Inflammatory macrophage treated with lipopolysaccharide for 4 hours (primary cell): ENCODE measurements at places on chromosomes 12 and 14.
A peak's percentile ranks its signal among the peaks of the same experiment; 100 is the strongest.

DNA sequence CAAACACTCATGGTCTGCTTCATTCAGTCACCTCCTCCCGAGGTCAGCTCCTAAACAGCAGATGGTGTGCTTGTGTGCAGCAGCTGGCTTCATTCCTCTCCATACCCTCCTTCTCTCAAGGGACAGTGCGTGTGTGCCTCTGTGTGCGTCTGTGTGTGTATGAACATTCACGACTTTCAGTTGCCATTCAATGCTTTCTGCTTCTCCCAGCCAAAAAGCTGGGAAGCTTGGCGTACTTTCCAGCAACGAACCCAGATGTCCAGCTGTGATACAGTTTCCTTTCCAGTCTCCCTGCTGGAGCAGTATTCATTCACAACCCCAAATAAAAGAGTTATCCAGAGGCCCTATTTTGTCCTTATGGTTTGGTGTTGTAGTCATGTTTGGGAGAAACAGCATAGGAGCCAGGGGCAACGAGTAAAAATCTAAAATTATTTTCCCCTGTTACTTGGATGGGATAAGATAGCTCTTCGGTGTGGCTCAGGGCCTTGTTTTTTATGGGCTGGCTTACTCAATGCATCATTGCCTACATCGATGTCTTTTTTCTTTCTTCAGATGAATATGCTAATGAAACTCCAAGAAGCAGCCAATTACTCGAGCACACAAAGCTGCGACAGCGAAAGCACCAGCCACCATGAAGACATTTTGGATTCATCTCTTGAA is 379.3 kb downstream of the NAV3 start:
- no peak for DNase-seq

DNA sequence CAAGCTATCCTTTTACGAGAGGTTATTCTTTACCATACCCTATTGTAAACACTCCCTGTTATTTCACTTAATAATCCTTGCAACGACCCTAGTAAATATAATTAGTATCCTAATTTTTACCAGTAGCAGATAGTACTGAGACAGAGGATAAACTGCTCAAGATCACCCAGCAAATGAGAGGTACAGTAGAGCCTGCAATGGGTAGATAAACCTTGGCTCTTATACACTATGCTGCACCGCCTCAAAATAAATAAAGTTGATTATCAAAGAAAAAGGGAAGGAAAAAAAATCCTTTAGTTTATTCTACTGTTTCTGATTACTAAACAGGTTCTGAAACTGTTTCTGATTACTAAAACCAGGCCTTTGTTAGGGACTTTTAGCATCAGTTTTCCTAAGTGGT is 22.5 kb downstream of the YBX3 start:
- DNase-seq = no peak

DNA sequence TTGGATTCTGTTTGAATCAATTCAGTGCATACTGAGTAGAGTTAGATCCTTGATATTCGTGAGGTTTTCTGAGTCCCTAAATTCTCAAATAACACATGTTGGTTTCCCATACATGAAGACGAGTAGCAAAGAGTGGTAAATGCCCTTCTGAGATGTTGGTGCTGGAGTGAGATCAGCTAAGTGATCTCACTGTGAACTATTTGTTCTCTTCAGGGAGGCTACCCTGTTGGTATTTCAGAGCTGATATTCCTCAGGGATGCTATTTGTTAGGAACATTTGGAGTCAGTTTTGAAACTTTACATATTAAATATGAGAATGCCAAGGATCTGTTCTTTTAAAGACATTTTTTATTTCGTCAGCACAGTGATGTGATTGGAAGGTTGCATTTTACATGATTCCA is 54.7 kb downstream of the SUSD6 start:
- no peak for DNase-seq

DNA sequence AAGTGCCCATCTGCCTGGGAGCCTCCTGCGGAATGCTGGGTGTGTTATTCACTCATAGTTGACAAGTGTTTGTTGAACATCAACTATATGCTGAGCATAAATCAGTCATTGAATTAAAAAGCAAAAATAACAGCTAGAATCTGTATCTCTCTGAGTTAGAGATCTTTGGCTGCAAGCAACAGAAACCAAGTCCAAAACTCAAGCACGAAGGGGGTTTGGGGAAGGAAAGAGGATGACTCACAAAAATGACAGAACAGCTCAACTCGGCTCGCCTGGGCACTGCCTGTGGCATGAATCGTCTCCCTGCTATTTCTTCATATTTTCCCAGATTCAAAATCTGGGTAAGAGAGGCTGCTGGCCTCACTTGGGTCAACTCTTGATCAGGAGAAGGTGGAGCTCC is 72.6 kb upstream of the NCOR2 start:
- DNase-seq = peak; percentile 89

DNA sequence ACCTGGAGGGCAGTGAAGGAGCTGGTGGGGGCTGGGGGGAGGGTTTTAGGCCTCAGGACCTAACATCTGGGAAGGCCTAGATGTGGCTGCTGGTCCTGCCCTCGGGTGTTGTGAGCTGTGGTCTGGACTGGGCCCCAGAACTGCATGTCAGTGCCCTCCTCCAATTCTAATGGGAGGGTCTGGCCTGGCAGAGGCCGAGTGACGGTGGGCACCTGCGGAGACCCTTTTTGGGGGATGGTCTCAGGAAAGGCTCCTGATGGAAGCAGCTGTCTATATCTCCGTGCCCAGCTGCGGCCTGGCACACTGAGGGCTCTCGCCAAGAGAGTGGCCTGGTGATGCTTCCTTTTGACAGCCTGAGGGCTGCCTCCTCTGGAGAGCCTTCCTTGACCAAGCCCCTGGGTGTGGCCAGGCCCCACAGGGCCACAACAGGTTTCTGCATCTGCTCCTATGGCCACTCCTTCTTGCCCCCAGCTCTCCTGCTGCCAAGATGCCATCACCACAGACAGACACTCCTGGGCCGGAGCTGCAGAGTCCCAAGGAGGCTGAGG is 5.3 kb downstream of the EXOC3L4 start:
- DNase-seq = no peak

- peak; percentile 49 for DNase-seq
Observed at GRCh38 chr14:71452987-71453386, 479.2 kb upstream of the RGS6 start.

DNA sequence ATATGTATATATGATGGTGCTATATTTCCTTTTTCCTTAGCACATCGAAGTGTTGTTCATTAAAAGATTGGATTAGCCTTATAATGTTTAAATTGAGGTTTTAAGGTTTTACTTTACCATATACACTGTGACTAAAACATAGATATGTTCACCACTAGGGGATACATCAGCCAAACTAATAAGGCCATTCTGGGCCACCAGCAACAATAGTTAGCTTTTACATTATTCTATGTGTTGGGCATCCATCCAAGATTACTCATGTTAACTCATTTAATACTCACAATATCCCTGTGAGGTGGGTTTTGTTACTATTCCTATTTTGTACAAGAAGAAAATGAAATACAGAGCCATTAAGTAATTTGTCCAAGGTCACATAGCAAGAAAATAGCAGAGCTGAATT is 202.6 kb upstream of the AVPR1A start:
- no peak for DNase-seq

DNA sequence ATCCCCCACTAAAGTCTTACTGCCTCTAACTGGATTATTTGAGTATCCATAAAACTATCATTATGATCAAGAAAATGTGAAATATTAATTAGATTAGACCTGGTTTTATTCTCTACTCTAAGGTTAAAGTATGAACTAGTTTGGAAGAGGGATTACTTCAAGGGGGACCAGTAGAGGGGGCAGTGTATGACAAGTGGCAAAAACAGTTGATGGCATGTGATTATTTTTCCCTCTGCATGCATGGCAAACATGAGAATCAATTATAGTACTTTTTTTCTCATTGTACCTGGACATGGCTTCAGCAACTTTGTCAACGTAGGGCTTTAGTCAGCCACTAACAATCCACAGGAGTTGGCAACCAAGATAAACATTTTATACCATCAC is 145.0 kb upstream of the SLC38A2 start:
- no peak for DNase-seq

DNA sequence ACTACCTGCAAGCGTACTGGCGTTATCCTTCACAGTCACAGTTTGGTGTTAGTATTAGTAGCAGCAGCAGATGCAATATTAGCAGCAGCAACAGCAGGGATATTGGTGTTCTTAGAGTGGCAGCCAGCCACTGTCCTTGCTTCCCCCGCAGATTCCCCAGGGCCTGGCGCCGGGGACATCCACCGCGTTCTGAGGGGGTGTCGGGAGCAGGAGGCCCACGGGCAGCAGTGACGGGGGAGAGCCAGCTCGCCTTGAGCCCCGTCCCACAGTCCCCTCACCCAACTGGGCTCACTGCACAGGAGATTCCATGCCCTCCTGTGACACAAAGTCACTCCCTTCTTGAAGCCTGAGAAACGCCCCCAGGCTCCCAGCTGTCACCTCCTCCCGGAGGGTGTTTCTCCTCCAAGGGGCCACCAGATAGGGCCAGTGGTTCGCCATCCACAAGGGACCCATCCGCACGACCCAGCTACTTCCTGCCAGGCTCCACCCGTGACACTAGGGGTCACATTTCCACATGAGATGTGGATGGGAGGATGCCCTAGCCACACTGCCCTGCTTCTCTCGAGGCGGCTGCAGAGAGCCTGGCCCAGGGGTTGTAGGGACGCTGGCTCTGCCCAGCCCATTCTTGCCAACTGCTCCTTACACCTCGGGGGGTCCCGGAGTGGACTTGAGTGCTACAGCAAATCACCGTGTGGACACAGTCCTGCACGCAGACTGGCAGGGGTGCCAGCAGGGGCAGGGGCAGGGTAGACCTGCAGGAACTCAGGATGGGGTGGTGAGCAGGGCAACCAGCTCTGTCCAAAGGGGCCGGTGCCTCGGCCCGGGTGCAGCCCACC is 123.1 kb downstream of the PIWIL1 start:
- no peak for DNase-seq

DNA sequence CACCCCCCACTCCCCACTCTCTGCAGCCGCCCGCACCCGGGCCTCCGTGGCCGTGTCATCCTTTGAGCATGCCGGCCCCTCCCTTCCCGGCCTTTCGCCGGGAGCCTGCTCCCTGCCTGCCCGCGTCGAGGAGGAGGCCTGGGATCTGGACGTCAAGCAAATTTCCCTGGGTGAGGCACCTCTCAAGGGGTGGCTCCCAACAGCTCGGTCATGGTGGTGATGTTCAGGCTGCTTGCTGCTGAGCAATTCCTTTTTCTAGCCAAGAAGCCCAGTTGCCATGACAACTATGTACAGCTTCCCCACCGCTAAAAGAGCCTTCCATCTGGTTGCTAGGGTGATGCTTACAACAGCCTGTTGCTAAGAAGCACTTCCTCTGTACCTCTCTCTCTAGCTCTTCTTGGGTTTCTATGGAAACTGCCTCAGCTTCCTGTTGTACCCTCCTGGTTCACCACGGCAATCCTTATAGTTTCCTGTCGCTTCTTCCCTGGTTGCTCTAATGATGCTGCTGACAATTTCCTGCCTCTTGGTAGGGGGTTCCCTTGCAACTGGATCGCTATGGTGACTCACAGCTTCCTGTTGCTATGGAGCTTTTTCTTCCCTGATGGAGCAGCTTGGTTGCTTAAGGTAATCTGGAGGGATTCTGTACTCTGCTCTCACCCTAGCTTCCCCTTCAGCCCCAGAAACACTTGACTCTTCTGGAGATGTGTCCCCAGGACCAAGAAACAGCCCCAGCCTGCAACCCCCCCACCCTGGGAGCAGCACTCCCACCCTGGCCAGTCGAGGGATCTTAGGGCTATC is 11.0 kb downstream of the ZNF219 start:
- peak; percentile 81 for DNase-seq

DNA sequence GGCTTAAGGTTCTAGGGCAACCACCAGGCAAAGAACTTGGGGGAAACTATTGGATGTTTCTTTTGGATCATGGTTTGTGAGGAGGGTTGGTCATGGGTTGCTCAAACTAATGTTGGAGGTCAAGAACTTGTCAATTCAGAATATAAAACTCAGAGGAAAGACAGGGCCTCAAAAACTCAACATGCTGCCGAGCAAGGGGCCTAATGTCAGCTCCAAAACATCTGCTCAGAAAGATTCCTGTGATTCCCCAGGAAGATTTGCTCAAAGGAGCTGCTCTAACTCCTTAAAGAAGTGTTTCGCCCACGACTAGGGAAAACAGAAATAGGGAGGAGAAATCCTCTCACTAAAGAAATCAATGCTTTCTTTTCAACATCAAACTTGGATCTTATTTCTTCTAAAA is 3.7 kb upstream of the IGF1 start:
- DNase-seq = no peak

DNA sequence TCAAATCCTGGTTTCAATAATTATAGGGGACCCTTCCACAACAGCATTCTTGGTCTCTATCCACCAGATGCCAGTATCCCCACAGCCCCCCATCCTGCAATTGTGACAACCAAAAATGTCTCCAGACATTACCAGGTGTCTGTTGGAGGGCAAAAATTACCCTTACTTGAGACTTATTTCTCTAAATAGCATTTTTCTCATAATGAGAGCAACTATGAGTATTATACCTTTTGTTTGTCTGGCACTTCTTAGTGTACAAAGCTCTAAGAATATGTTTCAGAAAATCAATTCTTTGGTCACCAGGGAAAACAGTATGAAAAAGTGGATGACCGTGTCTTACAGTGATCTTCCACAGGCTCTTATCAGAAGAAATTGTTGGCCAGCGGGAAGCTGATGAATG is 27.5 kb upstream of the RMST start:
- DNase-seq = no peak

GRCh38 chr12:121986489-121987245 is 35.0 kb upstream of the BCL7A start:
- DNase-seq = peak; percentile 15

DNA sequence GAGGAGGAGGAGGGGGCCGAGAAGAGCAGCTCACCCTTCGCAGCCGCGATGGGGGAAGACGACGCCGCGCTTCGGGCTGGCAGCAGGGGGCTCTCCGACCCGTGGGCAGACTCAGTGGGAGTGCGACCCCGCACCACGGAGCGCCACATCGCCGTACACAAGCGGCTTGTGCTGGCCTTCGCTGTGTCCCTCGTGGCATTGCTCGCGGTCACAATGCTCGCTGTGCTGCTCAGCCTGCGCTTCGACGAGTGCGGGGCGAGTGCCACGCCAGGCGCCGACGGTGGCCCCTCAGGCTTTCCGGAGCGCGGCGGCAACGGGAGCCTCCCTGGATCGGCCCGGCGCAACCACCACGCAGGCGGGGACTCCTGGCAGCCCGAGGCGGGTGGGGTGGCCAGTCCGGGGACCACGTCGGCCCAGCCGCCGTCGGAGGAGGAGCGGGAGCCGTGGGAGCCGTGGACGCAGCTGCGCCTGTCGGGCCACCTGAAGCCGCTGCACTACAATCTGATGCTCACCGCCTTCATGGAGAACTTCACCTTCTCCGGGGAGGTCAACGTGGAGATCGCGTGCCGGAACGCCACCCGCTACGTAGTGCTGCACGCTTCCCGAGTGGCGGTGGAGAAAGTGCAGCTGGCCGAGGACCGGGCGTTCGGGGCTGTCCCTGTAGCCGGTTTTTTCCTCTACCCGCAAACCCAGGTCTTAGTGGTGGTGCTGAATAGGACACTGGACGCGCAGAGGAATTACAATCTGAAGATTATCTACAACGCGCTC is 745 bp downstream of the TRHDE start:
- DNase-seq = no peak

GRCh38 chr12:107335802-107336570 is 242.6 kb upstream of the CRY1 start:
- no peak for DNase-seq
